ENCODE measurements at places on chromosomes 12 and 14. TPM values are rescaled to one million over a fixed set of nuclear protein-coding genes. Genes with fewer than 3 reads are reported as not detected.

- DNase-seq: no peak
Measured at GRCh38 chr12:124543052-124543589, 24.3 kb downstream of the NCOR2 start.

Gene APOLD1
- total RNA-seq: 10.4 TPM

Gene SVOP
- total RNA-seq: not detected

DNA sequence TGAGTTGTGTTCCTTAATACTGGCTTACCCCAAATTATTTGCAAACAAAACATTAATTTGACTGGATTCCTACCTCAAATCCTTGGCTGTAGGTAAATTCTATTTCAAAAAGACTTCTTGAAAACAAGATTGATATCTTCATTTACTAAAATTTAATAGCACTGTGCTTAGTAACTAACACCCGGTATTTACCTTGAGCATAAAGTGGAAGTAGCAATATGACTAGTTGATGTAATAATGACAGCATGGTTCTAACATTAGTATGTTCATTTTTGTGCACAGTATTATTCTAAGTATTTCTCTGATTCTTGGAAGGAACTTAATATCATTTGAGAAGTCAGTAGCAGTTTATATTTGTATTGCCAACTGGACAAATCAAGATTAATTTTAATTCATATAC, 96.8 kb downstream of the PPHLN1 start:
- no peak for DNase-seq
